Activated T-helper 9 cell treated with anti-CD3 and anti-CD28 coated beads, Interleukin-2, amount 50 U/mL, for 16 hours (primary cell): ENCODE measurements at places on chromosomes 13 and 19.

DNA sequence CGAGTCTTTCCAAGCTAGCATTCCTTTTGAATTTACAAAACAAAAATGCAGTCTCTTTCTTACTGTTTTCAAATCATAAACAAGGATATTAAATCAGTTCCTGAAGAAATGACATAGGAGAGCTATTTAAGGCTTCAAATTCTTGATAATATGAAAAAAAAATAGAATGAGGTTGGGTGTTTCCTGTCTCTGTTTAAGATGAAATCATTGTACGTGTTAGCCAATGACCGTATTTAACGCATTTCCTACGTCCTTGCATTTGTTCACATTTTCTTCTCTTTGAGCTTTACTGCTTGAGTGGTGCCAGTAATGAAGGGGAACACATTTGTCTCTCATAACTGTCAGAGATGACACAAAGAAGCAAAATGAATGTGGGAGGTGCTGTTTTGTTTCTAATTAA is 821.3 kb downstream of the DIAPH3 start:
- no peak for DNase-seq

GRCh38 chr13:77811381-77811780 is 107.2 kb downstream of the EDNRB start:
- no peak for DNase-seq

DNA sequence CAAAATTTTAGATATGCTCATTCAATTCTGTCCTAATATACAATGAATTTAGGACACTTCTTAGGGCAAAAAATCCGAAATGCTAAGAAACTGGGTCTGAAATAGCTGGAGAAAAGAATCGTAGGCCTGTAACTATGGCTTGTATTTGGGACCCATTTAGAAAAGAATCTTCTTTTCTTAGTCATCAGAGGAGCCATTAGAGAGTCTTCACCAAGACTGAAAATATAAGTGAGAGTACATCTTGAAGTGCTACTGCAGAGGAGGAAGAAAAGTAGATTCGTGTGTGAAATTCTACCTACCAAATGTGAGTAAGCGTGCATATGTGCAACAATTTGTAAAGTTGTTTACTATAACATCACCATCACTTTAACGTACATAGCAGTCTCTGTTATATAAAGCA is 8.8 kb upstream of the DACH1 start:
- no peak for DNase-seq

GRCh38 chr13:95676105-95676761 is 706 bp upstream of the DNAJC3 start:
- DNase-seq, result no peak

DNA sequence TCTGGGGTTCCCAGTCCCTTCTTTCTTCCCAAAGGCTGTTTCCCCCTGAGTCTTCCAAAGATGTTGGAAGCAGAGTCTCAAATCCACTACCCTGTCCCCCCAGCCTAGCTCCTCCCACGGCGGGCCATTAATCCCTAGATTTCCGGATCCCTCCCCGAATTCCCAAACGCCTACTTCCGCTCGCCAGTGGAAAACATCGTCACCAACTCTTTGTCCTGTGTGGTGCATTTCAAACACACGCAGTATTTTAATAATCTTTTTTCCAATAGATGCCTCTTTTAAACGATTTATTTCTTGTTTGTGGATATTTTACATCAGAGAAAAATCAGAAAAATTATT is 610 bp downstream of the ZNF791 start:
- no peak for DNase-seq

DNA sequence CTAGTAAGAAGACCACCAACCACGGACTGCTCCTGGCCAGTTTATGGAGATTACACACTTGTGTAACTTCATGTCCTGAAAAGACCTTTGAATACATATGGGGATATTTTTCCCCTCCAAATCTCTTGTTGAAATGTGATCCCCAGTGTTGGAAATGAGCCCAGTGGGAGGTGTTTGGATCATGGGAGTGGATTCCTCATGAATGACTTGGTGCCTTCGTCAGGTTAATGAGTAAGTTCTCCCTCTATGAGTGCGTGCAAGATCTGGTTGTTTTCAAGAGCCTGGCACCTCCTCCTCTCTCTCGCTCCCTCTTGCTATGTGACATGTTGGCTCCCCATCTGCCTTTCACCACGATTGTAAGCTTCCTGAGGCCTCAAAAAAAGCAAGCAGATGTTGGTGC is 769.0 kb upstream of the SLITRK1 start:
- no peak for DNase-seq

DNA sequence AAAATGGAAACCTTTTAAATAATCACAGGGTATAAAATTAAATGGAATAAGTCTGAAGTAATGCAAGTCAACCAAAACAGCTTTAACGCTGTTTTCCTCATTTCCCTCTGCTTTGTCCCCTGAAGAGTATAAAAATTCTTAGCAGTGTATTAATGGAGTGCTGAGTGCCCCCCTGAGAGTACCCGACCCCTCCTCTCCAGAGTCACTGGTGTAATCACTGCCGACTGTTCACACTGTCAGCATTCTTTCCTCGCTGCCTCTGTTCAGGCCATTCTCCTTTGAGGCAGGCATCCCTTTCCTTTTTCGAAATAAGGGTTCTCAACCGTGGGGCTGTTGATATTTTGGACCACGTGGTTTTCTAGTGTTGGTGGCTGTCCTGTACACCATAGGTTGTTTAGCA is 146.9 kb upstream of the SLC10A2 start:
- DNase-seq, result no peak

- DNase-seq, result no peak
Observed at GRCh38 chr13:96214824-96215445, 125.0 kb downstream of the HS6ST3 start.

DNA sequence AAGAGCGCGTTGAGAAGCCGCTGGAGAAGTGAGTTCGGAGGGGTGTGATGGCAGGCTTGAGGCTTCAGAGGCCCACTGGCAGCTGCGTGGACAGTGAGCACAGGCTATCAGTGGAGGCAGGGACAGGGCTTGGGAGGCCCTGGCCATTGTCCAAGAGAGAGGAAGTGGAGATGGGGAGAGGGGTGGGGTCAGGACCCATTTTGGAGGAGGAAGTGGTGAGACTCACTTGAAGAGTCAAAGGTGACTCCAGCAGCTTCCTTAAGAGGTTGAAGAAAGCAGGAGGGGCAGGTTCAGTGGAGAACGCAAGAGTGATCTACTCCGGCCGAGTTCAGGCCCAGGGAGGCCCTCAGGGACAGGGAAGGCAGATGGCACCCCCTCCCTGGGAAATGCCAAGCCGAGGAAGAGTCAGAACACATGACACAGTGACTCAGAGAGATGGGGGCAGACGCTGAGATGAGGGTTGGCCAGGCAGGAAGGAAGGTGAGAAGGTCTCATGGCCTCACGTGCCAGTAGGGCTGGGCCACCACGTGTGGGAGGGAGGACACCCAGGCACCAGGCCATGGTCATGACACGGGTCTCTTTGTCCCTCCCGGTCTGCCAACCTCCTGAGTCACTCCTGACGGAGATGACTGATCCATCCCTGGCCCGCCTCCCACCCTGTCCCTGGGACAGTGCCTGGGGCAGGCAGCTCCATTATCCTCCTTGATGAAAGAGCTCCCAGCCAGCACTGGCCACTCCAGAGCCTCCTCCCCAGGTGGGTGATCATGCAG is 10.1 kb upstream of the CD22 start:
- no peak for DNase-seq

DNA sequence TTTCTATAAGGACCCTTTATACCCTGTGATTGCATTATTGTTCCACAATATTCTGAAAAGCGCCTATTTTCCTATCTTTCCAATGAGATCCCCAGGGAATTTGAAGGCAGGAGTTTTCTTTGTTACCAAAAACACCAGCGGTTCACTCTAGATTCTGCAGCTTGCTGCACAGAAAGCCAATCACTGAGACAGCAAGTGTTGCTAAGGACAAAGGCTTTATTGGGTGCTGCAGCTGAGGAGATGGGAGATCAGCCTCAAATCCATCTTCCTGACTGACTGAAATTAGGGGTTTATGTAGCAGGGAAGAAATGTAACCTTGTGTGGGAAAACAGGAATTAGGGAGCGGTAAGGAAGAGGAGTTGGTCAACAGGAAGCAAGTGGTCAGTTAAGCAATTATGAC is 42.6 kb upstream of the MYO16 start:
- no peak for DNase-seq

DNA sequence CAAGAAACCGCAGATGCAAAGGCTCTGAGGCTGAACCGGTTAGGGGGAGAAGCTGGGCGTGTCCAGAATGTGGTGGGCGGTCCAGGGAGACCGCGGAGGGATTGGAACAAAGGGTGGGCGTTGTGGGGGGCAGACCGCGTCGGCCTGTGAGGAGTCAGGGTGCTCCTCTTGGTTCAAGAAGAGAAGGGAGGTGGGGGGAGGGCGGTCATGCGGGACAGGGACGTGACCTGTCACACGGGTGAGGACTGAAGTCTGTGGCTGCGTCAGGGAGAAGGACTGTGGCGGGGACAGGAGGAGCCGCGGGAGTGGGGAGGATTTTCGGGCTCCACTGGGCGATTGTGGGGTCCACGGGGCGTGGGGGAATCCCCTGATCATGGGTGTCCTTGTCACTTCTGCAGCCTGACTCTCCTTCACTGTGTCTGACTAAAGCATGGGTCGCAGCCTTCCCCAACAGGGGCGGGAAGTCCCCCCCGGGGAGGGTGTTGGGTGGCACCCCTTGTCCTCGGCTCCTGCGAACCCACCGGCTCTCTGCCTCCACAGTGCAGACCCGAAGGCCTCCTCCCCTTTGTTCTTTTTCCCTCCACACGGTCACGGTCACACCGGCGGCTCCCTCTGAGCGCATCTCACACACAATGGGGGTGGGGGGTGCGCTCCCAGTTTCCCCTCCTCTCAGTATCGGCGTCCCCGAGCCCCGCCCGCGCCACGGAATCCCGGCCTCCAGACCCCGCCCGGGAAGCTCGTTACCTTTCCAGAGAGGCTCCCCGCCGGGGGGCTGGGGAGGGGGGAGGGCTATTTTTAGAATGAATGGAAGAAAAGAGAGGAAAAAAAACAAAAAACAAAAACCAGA is 16.4 kb upstream of the KCNN1 start:
- peak; percentile 41 for DNase-seq

GRCh38 chr19:38496603-38497487 is 63.4 kb downstream of the RYR1 start:
- DNase-seq, result no peak

GRCh38 chr13:107043021-107043956 is 475.4 kb upstream of the ARGLU1 start:
- no peak for DNase-seq

- no peak for DNase-seq
Observed at GRCh38 chr13:79225487-79226232, 180.4 kb downstream of the RBM26 start.

GRCh38 chr13:53068585-53069520 is 40.2 kb downstream of the OLFM4 start:
- no peak for DNase-seq

DNA sequence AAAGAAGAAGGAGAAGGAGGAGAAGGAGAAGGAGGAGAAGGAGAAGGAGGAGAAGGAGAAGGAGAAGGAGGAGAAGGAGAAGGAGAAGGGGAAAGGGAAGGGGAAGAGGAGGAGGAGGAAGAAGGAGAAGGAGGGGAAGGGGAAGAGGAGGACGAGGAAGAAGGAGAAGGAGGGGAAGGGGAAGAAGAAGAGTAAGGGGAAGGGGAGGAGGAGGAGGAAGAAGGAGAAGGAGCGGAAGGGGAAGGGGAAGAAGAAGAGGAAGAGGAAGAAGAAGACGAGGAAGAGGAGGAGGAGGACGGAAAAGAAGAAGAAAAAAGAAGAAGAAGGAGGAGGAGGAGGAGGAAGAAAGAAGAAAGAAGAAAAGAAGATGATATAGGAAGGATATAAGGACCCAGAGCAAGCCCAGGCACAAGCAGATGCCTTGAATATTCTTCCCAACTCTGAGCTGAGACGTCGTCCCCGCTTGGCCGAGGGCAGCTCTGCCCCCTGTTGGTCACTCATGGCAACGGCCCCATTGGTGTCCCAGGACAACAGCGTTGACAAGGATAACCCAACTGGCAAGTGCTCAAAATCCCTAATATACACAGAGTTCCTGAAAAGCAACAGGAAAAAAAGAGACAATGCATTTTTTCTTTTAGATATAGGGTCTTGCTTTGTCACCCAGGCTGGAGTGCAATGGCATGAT is 30.6 kb upstream of the IGSF23 start:
- DNase-seq, result no peak

DNA sequence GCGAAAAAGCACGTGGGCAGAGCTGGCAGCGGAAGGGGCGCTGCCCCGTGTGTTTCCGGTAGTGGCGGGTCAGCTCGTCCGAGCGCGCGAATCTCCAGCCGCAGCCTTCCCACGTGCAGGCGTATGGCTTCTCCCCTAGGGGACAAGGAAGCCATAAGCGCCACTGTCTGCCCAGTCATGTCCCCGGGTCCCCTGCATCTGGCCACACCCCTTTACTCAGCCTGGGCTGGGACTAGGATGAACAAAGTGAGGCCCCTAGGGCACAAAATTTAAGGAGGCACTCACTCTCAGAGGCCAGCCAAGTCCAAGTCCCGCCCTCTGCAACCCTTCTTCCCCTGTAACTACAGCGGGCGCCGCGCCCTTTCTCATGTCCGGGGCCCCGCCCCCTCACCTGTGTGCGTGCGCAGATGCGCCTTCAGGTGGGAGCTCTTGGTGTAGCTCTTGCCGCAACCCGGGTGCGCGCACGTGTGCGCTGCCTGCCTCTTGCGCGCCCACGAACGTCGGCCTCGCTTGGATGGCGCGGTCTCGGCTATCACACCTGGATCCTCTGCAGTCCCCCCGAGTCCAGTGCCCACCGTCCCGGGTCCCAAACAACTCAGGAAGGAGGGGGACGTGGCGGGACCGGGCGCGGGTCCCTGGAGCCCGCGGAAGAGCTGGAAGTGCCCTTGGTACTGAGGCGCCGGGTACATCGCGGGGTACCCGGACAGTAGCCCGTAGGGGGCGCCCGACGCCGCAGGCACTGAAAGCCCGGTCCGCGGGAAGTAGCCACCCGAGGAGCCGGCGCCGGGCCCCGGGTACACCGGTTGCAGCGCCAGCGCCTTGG is 1.9 kb downstream of the KLF1 start:
- peak; percentile 81 for DNase-seq

DNA sequence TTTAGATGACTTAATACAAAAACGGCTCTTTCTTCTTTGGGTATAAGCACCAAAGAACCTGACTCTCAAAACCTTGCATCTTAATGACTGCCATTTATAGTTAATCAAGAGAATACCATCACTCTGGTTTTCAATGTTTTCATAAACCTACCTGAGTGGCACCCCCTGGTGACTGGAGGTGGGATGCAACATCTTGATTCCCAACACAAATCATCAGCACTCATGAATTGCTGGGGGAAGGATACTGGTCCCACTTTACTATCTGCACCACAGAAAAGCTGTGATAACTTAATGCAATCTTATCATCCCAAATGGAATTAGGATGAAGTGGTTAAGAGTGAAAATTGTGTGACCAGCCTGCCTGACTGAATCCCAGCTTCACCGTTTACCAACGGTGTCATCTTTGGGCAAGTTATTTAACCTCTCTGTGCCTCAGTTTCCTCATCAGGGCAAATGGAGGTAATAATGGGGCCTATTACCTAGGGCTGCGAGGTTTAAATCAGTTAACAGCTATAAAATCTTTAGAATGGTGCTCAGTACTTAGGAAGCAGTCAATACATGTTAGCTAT is 366.4 kb downstream of the KLF12 start:
- no peak for DNase-seq
